ENCODE measurements at places on chromosomes 7 and 10.

GRCh38 chr7:112286250-112287086 is 80.0 kb downstream of the ZNF277 start:
- DNase-seq, result no peak

- DNase-seq, result no peak
These were observed 35.1 kb downstream of the BRAF start for GRCh38 chr7:140889645-140890044.

DNA sequence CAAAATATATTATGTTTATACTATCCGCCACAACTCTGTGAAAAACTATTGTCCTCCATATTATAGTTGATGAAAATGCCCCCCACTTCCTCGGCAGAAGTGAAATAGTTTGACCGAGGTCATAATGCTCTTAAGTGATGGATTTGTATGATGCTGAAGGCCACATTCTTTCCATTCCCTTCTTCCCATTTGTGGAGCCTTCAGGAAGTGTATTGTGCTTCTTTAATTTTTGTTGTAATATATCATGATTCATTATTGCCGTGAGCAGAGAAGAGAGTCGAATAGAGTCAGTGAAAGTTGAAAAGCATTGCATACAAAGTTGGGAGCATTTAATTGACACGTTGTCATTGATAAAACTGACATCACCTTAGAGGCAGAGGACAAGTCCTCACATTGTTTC is 460.3 kb downstream of the SUGCT start:
- no peak for DNase-seq

- DNase-seq, result no peak
These were observed 913.4 kb downstream of the CNTNAP2 start for GRCh38 chr7:147029953-147030352.

DNA sequence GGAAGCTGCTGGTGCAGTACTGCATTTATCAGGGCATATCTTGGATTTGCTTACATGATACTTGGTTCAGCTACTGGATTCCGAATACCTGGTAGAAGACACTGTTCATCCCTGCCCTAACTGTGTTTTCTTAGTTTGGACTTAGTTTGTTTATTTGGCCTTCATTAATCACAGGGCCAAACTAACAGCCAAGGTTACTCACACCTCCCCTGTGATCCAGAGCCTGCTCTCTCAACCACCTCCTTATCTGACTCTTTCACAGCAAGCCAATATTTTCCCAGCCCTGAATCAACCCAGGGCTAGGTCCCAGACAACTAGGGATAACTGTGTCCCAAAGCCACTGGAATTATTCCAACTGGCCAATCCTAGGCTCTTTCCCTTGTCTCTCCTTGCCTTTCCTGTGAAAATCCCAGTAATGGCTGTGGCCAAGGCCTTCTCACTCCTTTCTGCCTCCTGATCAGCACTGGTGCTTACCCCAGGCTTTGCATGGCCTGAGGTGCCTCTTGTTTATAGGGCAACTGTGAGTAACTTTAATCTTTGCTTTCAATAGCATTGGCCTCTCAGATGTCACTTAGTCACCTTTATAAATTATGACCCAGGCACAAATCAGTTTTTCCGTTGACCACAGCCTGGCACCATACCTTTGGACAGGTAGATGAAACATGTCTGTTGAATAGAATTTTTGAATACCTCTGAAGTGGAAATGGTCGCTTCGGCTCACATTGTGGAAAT is 9.3 kb upstream of the JCAD start:
- DNase-seq, result no peak

DNA sequence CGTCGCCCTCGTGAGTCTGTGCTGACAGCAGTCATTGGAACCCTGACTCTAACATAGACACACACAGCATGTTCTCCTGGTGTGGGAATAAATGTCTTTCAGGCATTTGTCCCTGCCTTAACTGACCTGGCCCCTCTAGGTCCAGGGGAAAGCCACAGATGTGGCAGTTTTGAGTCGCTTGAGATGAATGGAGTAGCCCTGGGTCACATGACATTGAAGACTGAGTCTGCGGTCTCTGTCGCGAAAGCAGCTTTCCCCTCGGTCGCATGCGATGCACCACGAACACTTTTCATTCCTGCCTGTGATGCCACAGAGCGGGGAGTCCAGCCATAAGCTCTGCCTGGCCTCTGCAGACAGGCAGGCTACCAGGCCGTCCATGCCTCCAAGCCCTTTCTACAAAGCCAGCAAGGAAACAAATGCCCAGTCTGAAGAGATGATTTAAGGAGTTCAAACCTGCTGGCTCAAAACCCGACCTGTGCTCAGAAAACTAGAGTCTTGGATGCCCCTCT is 172.3 kb downstream of the WDR37 start:
- no peak for DNase-seq

- DNase-seq, result no peak
These were observed 1.3 kb upstream of the CPA1 start for GRCh38 chr7:130379019-130379418.

- no peak for DNase-seq
These were observed 8.8 kb downstream of the CDHR3 start for GRCh38 chr7:105971845-105972244.

- DNase-seq, result no peak
These were observed 24.5 kb upstream of the MSRB2 start for GRCh38 chr10:23070913-23071218.

DNA sequence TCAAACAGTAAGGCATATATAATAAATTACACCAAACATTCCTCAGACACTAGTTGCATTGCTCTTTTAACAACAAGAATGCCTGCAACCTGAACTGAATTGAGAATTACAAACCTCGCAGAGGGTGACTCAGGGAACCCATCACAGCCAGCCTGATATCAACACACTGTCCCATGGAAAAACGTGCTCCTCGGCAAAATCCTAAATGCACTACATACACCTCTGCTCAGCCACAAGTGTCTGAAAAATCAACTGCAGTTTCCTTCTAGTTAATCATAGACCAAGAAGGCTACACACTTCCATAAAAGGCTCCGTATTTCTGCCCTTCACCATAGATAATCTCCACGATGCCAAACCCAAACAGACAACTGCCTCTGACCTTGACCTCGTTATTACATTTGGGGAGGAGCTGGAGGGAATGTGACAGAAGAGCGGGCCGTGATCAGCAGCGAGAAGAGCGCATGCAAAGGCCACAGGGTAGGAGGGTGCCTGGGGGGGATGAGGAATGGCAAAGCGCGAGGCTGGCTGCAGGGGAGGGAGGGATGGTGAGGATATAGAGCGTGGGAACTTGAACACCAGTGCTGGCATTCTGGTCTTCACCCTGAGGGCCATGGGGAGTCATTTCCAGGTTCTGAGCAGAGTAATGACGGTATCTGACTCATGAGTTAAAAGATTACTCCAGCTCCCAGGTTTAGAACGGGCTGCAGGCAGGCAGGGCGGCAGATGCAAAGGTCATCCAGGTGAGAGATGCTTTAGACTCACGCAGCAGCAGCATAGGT is 201.9 kb upstream of the FRMD4A start:
- DNase-seq, result peak; percentile 95

- no peak for DNase-seq
These were observed 27.5 kb downstream of the LRRC27 start for GRCh38 chr10:132359305-132360040.

DNA sequence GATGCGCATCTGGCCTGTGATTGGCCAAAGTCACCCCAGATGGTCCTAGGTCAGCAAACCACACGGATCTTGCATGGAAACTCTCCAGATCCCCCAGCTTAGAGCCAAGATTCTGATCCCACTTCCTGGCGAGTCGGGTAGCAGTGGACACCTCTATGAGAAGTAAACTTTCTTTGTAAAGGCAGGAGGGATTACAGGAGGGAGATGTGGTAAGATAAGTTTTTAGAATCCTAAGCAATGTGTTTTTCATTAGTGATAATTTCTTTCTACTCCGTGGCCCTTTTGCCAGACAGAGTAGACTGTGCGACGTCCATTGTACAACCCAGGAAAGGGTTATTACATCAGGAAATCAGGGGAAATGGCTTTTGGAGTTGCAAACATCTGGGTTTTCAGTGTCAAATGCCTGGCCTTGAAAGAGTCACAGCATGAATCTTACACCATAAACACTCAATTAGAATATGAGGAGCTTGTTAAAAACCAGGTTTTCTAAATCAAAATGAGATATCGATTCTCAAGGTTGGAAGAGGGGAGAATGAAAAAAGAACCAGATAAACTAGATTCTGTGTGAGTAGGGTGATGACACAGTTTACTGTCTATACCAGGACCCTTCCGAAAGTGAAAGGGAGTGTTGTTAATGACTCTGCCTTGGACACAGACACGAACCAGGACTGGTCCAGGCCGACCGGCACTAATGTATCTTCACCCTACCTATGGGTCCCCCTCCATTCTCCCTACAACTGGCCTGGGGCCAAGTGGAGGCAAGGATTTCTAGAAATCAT is 61.9 kb upstream of the WAC start:
- no peak for DNase-seq

- DNase-seq, result no peak
These were observed 166.1 kb downstream of the PPP1R3A start for GRCh38 chr7:113752689-113753088.

DNA sequence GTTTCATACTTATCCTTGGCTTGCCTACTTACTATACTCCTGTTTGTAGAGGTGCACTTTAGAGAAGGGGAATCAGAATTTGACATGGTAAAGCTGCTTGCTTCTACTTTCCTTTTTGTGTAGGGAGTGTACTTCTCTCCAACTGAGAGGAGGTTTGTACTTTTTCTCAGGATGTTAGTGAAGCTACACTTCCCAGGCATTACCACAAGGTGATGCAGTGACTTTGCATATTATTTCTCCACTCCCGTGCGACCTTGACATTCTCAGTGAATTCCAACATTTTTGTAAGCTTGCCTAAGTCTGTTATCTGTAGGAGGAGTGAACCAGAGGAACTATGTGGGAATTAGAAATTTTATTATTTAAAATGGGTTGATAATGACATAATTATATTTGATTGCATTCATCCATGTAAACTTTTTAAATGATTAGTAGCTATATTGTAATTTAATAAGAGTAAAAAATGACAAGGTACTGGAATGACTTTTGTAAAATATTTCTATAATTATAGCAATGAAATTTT is 5.2 kb downstream of the TAX1BP1 start:
- DNase-seq, result peak; percentile 92

DNA sequence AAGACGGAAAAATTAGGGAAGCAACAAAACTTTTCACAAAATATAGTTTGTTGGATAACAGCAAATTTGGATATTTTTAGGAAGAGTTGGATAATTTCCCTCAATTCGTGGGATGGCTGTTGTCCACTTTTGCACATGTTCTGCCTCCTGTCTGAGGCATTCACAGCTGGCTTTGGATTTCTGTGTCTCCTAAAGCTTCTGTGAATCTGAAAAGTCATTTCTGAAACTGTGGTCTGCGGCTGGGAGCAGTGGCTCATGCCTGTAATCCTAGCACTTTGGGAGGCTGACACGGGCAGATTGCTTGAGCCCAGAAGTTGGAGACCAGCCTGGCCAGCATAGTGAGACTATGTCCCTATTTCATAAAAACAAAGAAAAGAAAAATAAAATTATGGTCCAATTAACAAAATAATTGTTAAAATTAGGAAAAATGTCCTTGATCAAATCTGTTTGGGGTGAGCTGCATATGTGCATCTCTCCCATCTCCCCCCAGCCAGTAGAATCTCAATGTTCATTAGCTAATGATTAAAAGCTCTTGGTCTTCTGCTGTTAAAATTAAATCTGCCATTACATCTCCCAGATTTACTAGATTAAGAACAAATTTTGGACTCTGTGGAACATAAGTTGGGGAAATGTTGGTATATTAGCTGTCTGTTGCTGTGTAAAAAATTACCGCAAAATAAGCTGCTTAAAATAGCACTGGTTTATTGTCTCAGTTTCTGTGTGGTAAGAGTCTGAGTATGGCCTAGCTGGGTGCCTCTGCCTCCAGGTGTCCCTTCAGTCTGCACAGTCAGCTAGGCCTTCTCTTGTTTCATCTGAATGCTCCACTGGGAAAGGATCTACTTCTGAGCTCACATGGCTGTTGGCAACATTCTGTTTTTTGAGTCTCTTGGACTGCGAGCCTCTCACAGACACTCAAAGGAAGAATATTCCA is 332.0 kb upstream of the FZD1 start:
- DNase-seq, result no peak

DNA sequence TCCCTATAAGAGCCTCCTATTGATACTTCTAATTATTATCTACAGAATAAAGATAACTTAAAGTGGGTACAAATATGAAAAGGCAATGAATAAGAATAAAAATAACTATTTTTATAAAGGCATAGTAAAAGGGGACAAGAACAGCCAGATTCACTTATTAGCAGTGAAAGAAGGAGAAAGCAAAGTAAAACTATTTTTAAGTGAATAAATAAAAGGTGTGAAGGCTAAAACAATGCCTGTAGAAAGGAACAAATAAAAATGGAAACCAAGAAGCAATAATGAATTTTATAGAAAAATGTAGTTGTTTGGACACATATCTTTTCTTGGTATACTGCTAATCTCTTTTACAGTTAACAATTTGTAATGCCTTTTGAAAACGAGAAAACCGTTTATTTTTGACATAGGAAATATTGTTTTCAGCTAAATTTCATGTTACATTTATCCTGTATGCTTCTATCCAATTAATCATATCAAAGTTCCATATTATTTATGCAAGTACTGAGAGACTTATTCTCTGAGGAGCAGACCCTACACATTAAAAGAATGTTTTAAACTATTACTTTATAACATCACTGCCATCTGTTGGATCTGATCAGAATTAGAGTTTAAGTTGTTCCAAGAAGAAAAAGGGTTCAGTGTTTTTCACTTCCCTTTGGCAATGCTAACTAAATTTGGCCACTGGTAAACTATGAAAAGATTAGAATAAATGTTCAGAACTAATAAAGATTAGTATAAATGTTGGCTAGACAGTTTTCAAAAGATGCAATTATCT is 59.1 kb downstream of the ARMC3 start:
- DNase-seq, result peak; percentile 6

GRCh38 chr7:1200045-1200444 is 32.6 kb upstream of the UNCX start:
- DNase-seq, result no peak

DNA sequence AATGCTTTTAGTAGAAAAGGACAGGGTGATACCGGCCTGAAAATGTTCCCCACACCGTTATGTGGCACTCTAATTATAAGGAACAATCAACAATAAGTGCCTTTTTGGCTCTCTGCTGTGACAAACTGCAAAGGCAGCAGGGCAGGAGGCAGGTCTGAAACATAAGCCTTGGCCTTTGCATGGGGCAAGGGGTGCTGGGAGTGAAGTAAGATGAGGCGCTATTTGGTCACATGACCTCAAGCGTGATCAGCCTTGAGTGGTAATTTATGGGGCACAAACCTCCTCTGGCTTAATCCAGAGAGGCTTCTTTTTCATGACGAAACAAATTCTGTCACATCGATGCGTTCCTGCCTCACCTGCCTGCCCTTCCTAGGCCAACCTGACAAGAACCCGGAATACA is 202.7 kb downstream of the TAX1BP1 start:
- no peak for DNase-seq

GRCh38 chr10:86199041-86199440 is 167.6 kb downstream of the GRID1 start:
- DNase-seq, result no peak

DNA sequence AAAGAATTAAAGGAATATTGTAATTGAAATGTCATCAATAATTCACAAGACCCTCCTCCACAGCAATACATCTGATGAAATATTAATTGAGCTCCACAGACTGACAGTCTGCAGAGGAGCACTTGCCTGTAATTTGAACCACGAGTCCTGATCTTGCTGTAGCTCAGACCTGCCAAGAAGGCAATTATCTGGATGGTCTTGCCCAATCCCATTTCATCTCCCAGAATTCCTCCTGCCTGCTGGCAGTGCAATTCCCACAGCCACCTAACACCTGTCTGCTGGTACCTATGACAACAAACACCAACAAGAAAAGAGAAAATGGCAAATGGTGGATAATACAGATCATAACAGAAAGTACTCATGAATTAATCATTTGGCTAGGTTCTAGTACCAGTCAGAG is 38.5 kb downstream of the ERCC6 start:
- no peak for DNase-seq

All from HepG2 (cell line).